ENCODE measurements at places on chromosomes 5 and 9. TPM values are rescaled to one million over a fixed set of nuclear protein-coding genes. Genes with fewer than 3 reads are reported as not detected.

The CTXN3 gene
- not detected for total RNA-seq

The SLIT3 gene
- 1.7 TPM for total RNA-seq

The TAF11L5 gene
- not detected for total RNA-seq

The MLLT3 gene
- total RNA-seq, result 15.8 TPM

The SLC34A1 gene
- total RNA-seq, result not detected

The HK3 gene
- under 0.01 TPM for total RNA-seq

The OTP gene
- total RNA-seq, result not detected

The SOWAHA gene
- not detected for total RNA-seq

The ATOX1 gene
- total RNA-seq, result 26.9 TPM

The FGF10 gene
- total RNA-seq, result not detected

The OGN gene
- total RNA-seq, result not detected

The CORO2A gene
- total RNA-seq, result 22.1 TPM

The CDC42SE2 gene
- 51.6 TPM for total RNA-seq

The PCDHA9 gene
- total RNA-seq, result under 0.01 TPM

The PSMD5 gene
- total RNA-seq, result 16.4 TPM
